Naive thymus-derived CD4-positive, alpha-beta T cell (primary cell): ENCODE measurements at places on chromosomes 5 and 9.

DNA sequence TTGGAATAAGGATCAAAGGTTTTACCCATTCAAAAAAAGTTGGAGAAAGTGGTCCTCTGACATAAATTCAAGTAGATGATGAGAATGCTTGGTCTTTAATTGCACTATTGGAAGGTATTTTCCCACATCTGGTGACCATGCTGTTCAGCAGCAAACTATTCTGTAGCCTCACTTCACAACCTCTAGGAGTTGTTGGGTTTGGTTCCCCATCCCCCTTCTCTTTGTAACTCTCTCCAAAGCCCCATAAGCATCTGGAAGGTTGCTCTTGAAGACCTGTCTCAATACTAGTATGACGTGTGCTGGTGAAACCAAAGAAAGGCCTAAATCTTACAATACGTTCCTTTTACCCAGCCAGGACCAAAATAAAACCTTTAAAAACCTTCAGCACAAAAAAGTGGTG is 8.5 kb downstream of the RGMB start:
- DNase-seq: no peak

DNA sequence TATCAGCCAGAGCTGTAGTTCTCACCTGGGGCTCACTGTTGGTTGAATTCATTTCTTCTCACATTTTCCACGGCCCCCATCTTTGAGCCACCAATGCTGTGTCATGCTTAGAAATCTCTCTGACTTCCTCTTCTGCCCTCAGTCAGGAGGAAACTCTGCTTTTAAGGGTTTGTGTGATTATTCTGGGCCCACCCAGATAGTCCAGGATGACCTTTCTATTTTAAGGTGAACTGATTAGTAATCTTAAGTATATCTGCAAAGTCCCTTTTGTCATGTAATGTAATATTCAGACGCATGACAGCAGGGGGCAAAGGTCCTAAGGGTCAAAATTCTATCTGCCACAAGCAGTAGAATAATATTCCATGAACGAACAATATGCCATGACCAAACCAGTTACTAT is 88.4 kb downstream of the AK8 start:
- DNase-seq: no peak

- DNase-seq: peak; percentile 33
These were observed 797 bp upstream of the CCL27 start for GRCh38 chr9:34663303-34663605.

DNA sequence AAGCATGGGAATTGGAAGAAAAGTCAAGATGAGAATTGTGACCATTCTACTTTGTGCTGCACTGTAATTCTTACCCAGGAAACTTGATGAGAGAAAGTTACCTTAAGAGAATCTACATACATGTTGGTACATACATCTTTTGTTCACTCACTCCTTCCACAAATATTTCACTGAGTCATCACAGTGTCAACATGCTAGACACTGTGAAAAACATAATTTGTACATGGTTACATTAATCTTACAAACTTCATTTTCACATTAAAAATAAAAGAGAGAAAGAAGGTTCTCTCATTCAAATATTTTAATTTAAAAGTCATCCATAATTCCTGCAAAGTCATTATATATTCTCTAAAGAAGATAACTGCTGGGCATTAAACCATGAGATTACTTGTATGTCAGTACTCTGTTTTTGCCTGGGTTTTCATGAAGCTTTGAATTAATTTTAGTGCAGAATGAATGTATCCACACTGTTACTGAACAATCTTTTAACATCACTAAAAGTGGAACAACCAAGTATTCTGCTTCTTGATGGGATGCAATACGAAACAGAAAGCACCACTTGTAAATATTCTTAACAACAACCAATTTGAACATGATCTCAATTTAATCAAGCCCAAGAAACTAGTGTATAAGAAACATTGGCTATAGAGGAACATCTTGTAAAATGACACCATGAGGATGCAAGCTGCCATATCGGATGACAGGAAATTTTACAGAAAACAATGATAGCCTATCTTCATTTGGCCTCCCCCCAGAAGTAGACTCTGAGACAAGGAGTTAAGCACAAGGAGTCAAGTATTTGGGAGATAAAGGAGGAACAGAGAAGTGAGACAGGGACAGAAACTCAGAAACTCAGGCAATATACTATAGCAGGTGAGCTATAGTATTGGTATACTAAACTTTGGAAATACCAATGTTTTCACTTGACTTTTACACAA is 28.4 kb downstream of the ERP44 start:
- DNase-seq: no peak

DNA sequence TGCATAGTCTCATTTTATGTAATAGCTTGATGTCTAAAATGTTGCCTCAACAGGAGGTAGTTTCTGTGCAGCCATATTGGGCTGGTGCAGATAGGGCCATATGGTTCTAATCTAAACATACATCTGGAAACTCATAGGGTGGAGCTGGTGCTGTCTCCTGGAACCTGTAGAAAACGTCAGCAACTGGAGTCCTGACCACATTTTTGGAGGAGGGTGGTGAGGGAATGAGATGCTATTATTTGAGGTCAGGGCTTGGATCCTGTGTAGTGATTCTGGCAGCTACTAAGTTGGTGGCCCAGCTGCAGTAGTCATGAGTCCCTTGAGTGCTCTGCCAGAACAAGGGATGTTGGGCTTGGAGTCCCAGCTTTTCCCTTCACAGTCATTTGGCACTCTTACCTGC is 14.1 kb downstream of the MAN2A1 start:
- no peak for DNase-seq

- DNase-seq: no peak
These were observed 3.3 kb downstream of the NCBP1 start for GRCh38 chr9:97636903-97637302.

- DNase-seq: no peak
These were observed 12.6 kb upstream of the ASPN start for GRCh38 chr9:92494856-92495255.

DNA sequence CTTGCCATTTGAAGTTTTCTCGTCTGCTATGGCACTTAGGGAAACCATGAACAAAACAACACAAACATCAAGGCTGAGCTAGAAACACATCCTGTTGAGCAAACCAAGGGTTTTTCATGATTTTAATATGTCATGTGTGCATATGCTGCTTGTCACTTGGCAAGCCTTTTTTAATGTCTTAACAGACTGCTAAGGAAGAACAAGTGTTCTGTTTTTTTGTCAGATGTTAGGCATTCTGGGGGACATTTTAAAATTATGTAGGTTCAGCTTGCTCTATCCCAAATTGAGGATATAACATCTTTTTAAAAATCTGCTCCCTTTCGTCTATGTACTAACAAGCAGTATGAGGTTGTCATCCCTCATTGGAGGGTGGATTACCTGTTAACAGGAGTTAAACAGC is 150.3 kb downstream of the HTR1A start:
- no peak for DNase-seq

- no peak for DNase-seq
These were observed 298.1 kb upstream of the PANK3 start for GRCh38 chr5:168877132-168877892.

GRCh38 chr5:122455939-122456338 is 143.9 kb downstream of the SNCAIP start:
- DNase-seq: no peak

GRCh38 chr9:83699615-83700014 is 8.1 kb downstream of the UBQLN1 start:
- no peak for DNase-seq

- no peak for DNase-seq
These were observed 21.6 kb downstream of the HMGXB3 start for GRCh38 chr5:150022158-150022531.

GRCh38 chr5:91645347-91645746 is 262.2 kb upstream of the ARRDC3 start:
- DNase-seq: no peak

GRCh38 chr5:177092178-177093081 is 5.7 kb downstream of the FGFR4 start:
- DNase-seq: no peak

- no peak for DNase-seq
These were observed 10.7 kb upstream of the TOR4A start for GRCh38 chr9:137266585-137267453.

GRCh38 chr9:112380825-112381221 is 915 bp downstream of the HSDL2 start:
- peak; percentile 10 for DNase-seq

DNA sequence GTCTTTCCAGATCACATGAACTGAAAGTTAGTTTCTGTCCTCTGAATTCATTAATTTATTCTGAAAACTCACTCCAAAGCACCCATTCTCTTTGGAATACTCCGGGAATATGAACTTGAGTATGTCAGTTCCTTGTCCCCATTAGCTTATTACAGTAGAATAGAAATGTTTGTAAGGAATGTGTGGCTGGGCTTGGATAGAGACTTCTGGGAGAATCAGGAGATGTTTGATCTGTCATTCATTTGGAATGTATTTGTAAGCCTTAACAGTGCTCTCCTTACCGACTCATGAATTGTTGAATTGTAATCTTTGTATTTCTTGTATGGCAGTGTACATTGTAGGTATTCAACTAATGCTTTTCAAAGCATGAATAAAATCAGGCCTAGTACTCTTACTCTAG is 548.4 kb downstream of the LRRC70 start:
- DNase-seq: no peak

GRCh38 chr5:88188458-88189132 is 80.0 kb downstream of the TMEM161B start:
- no peak for DNase-seq

DNA sequence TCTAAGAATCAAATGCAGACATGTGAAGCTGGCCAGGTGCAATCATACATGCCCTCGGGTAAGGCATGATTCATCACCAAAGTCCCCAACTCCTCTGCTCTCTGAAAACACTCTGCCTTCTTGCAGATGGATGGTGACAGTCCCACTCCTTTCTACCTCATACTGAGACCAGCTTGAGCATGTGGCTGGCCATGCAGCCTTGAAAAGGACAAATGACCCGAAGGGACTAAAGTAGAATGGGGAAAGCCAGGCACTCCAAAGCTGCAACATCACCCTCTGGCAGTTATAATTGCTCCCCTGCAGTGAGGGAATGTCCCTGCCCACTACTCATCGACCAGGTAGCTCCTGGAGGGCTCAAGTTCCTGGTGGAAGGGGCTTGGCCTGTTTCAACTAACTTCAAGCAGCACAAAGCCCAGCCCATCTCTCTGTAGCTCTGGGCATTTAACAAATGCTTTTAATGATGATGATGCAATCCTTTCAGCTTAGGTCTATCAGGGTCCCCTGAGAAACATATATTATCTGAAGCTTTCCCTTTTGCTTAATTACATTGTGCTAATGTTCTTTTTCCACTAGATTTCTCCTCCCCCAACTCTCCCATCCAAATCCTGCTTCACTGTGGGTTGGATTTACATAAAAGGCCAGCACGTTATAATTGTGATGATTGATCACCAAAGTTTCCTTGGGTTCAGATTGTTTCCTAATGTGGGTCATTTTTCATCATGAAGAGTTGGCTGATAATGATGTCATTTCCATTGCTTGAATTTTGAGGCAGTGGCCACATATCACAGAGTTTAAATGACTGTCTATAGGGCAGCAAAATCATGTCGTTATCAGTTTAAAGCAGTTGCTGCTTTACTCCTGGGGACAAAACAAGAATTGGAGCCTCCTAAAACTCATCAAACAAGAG is 436.5 kb upstream of the SLC30A5 start:
- DNase-seq: no peak

GRCh38 chr9:115289757-115290208 is 171.8 kb upstream of the TNC start:
- DNase-seq: no peak

DNA sequence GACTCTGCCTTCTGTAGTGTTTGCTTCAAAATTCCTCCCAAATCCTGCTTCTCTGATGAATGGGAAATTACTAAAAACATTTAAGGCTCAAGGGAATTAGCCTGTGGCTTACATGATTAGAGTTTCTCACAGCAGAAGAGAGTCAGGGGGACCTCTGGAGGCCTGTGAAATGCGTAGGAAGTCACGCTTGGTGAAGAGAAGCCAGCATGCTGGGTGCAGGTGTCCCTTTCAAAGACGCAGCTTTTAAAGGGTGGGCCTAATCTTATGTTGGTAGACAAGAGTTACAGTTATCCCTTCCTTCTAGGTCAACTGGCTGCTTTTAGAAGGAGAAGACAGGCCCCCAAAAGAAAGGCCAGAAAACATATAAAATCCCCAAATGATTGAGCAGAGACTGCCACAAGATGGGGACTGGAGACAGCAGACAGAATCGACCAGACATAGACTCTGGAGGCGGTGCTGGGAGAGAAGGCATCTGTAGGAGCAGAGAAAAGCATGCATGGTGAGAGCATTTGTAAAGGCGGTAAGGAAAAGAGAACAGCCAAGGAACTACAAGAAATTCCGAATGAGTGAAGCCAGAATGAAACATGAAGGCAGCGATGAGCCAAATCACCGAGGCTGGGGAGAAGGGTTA is 42.3 kb downstream of the B4GALT1 start:
- no peak for DNase-seq

- no peak for DNase-seq
These were observed 57.3 kb downstream of the TRIP13 start for GRCh38 chr5:949815-950560.

- no peak for DNase-seq
These were observed 513.9 kb upstream of the RGMB start for GRCh38 chr5:98259595-98259994.

DNA sequence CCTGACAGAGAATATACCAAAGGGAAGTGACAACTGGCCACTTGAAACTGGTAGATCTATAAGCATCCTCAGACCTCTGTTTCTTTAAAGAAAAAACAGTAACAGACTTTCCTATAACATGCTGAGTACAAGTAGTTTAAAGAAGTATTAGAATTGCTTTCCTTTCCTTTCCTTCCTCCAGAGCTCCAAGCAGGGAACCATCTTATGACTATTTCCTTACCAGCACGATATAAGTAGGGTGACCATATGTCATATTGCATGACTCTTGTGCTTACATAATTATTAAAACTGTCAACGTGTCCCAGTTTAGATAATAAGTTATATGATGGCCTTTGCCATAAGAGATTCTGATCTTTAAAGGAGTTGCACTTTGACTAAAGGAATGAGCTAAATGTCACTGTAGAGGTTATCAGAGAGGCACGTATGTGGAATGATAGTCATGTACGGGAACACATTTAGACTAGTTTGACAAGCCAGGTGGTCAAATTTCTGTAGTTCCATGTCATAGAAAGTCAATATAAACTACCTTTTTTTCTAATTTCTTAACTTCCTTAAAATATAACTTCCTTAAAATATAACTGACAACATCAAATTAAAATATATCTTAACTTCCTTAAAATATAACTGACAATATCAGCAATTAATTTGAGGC is 212.7 kb upstream of the CD180 start:
- no peak for DNase-seq

DNA sequence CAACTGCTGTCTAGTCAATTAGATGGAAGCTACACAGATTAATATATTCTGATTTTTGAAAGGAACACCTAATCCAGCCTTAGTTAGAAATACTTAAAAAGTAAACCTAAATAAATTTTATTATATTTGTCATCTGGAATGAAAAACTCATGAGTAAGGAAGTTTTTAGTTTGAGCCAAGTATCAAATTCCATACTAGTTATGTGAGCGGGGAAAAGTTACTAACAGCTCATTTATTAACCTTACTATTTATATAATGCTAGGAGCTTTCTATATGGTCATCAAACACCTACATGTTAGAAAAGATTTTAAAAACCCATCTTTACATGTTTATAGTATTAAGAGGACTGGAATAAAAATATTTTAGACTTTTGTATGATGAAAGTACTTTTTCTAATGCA is 41.6 kb upstream of the POU5F2 start:
- DNase-seq: no peak
